ENCODE measurements at places on chromosomes 5 and 9.
A peak's percentile ranks its signal among the peaks of the same experiment; 100 is the strongest.

DNA sequence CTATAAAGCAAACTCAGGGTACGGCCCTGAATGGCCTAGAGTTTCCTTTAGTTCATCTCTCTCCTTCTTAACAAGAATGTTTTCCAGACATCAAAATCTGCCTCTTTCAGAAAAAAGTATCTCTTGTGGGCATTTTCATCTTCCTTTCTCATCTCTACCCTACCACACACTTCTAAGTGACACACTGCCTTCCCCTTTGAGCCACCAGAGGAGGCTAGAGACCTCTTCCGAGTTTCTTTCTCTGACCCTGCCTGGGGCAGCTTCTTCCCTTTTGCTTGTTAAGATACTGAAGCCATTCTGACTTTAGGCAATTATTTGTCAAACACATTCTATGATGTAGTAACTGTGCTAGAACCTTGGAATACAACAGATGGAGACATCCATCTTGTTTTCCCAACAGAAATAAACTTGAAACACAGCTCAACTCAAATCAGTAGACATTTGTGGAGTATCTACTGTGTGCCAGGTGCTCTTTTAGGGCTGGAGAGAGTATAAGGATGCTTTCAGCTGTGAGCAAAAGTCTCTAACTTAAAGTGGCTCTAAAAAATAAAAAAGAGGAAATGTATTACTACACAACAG lies 8.6 kb upstream of the SV2C start:
- DNase-seq: peak; percentile 46

DNA sequence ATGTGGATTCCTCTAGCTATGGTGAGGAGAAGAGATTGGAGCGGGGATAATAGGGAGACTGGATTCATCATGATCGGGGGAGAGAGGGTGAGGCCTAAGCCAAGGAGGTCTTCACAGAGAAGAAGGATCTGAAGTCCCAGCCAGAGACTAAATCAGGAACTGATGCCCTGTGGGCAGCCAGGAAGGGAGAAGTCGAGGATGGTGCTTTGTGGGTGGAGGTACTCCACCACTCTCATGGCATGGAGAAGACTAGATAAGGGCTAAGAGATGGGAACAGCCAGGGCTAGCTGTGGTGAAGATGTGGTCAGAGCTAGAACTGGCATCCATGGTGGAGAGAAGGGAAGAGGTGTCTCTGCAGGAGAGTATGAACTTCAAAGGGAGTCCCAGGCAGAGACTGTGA lies 3.0 kb upstream of the RGS14 start:
- no peak for DNase-seq

- DNase-seq: no peak
Observed at GRCh38 chr5:14521748-14522147, 59.8 kb upstream of the OTULINL start.

DNA sequence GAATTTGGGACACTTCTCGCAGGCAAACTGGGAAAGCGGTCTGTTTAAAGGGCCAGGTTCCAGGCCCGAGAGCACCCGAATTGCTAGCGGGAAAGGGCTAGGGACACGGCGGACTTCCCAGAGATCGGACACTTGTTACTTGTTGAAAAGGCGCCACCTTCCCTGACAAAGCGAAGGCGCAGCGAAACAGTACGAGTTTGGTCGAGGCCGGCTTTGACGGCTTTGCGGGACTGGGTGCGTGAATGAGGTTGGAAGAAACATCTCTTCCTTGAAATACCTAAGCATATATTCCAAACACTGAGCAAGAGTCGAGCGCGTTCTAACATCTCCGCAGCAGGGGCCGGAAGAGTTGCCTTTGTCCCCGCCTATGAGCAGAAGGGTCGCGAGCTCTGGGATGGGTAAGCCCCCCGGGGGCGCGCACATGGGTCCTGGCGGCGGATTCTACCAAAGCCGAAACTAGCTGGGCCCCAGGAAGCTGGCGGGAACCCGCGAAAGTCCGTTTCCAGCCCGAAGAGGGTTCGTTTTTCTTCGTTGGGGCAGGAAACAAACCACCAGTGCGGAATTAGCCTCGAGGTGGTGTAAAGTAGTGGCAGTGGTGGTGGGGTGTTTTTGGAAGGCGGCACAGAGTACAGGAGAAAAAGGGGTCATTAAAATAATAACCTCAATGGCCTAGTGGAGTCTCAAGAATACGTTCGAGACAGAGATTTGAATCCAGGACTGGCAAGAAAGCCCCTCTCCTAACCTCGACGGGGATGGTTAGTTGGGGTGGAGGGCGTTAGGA lies 1.5 kb downstream of the GDNF start:
- peak; percentile 15 for DNase-seq

DNA sequence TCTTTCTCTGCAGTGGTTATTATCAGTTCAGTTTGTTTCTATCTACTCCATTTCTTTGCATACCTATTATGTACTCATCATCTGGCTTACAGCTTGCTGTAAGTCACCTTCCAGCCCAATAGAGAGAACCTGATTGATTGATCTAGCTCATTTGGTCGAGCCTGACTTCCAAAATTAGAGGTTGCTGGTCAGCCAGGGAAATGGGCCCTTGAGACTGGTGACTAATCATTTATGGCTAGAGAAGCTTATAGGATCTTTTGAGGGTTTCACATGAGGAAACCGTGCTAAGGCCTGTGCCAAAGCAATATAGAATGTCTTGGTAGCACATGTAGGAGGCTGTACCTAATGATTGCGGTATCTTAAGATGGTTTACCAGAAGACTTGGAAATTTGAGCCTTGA lies 5.8 kb downstream of the SREK1 start:
- DNase-seq: no peak

- DNase-seq: no peak
Observed at GRCh38 chr9:127506814-127507750, 55.8 kb downstream of the LRSAM1 start.

DNA sequence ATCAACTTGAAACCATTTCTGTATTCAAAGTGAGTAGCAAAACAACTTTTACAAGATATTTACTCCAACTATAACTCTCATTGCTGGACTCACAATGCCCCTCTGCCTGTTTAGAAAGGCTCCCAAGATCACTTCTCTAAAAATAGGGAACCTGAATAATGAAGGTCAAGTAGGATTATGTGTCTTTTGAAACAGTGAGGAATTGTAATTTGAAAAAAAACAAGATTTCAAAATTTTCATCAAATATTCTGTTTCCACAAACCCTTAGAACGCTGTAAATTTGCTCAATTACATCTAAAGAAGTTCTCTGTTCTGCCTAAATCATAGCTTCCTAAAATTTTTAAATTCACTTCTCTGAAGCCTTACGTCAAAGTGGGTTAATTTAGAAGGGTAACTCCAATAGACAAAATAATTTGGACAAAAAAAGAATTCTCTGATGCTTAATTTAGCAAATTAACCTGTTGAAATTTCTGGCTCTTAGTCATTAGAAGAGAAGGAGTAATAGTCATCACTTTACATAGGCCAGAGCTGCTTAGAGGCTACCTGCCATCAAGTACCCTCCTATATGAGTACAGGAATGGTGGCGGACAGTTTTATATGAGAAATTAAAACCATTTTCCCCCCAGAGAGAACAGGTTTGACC lies 4.0 kb downstream of the ELL2 start:
- DNase-seq: no peak

GRCh38 chr9:125844611-125845010 lies 97.4 kb downstream of the PBX3 start:
- no peak for DNase-seq

- DNase-seq: no peak
Observed at GRCh38 chr5:54520438-54520846, 2.9 kb downstream of the SNX18 start.

DNA sequence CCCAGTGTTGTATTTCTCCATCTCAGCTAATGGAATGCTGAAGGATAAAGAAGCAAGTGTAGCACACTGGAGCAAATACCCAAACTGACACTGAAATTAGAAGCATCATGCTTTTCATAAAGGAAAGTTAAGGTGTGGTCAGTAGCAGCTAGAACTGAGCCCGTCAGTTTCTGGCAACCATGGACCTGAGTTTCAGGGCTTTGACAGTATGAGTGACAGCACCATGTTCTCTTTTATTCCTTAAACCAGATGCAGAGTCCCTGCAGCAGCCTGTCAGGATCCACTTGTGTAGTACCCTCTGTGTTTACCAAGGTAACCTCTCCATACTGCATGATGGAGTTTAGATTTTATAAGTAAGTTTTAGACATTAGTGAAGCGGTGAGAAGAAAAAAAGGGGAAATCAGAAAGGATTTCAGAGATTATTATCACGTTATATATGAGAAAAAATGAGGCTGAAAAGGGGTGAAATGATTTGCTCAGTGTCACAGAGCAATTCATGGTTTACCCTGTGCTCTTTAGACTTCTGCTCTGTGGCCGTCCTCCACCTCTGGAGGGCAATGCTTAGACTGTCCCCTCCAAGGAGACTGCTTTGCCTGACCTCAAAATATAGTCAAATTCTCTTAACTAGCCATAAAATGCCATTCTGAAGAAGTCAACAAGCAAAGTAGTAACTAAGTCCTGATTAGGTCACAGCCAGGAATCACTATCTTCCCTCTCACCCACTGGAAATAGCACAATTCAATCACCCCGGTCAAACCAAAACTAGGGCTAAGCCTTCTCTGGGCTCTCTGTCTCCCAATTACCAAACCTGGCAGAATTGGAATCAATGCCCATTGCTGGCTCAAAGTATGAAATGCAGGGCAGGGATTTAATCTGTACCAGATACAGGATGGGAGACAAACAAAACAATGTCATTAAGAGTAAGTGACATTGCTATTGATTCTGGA lies 10.5 kb upstream of the MYOT start:
- DNase-seq: no peak

DNA sequence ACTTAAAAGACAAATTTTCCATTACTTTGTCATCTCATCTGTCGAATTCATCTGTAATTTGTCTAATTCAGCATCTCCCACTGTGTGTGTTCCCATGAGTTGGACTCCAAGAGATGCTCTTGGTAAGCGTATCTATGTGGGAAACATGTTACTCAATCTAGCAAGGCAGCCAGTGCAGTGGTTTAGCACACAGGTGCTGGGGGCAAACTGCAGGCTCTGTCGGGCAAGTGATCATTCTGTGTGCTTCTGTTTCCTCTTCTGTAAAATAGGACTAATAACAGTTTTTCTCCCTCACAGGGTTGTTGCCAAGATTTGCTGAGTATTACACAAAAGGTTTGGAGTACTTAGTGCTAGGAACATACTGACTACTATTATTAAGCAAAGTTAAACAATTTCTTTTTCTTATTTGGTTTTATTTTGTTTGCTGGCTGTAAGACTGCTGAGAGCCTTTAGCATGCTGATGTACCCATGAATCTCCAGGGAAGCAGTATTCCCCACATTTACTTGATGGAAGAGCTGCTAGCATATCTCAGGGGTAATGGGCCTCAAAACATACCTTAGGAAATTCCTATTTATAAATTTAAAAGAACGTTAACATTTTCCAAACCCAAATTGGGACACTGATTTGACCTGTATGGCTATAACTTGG lies 709 bp upstream of the GAPT start:
- no peak for DNase-seq

GRCh38 chr9:129786481-129786880 lies 16.5 kb upstream of the TOR1B start:
- no peak for DNase-seq

DNA sequence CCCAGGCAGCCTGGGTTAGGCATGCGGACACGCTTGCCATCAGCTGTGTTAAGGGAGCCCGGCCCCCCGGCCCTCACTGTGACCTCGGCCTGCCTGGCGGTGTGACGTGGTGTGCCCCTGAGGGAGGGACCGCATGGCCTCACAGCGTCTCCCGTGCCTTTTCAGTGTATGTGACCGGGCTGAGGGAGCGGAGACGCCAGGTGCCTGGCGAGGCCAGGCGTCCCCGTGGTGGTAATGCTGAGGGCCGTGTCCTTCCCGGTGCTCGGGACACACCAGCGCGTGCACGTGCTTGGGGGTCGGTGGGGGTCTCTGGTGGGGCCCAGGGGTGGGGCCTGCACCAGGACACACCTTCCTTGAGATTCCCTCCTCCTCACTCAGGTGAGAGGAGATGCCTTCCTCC lies 10.9 kb downstream of the RNU6ATAC start:
- DNase-seq: no peak

- DNase-seq: no peak
Observed at GRCh38 chr5:155726267-155726666, 600.7 kb upstream of the SGCD start.

DNA sequence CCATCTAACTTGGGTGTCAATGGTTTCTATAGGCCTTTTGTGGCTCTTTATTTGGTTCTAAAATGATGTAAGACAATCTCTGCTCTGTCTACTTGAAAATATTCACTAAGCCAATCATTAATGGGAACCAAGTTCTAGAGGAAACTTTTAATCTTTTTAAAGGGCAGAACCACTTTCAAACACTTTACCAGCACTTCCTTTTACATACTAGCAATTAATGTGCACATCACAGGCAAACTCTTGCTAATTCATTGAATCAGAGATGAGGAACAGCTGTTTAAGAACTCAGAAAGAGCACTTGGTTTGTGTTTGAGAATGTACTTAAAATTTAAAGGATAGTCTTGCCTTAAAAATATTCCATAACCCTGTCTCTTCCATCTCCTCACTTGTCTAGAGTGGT lies 83.4 kb downstream of the PAPPA start:
- no peak for DNase-seq

- DNase-seq: no peak
Observed at GRCh38 chr9:92180669-92181181, 65.5 kb upstream of the SPTLC1 start.

GRCh38 chr5:138989720-138990119 lies 114.6 kb upstream of the LRRTM2 start:
- DNase-seq: no peak

DNA sequence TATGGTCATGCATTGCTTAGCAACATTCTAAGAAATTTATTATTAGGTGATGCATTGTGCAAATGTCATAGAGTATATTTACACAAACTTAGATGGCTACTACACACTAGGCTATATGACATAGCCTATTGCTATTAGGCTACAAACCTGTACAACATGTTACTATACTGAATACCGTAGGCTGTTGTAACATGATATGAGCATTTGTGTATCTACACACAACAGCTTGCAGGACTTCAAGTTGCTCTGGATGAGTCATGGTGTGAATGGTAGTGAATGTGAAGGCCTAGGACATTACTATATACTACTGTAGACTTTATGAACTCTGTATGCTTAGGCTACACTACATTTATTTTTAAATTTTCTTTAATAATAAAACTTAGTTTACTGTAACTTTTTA lies 107.2 kb upstream of the MAMDC2 start:
- DNase-seq: no peak

DNA sequence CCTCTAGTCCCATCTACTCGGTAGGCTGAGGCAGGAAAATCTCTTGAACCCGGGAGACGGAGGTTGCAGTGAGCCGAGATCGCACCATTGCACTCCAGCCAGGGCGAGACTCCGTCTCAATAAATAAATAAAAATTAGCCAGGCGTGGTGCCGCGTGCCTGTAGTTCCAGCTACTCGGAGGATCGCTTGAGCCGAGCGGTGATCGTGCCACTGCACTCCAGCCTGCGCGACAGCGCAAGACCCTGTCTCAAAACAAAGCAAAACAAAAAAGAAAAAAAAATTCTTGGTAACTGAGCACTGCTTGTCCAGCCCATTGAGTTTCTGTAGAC lies 710 bp upstream of the WDR55 start:
- DNase-seq: no peak

- DNase-seq: peak; percentile 57
Observed at GRCh38 chr9:101458963-101459631, 23.5 kb upstream of the ALDOB start.
